Panc1 (cell line): ENCODE measurements at places on chromosomes 11 and 22.
A peak's percentile ranks its signal among the peaks of the same experiment; 100 is the strongest.

GRCh38 chr11:35237860-35238715, 99.1 kb downstream of the CD44 start:
- DNase-seq: no peak

GRCh38 chr11:65849366-65849765, 8.6 kb downstream of the CFL1 start:
- DNase-seq: no peak

GRCh38 chr11:6608011-6608410, 4.0 kb downstream of the TAF10 start:
- no peak for DNase-seq

DNA sequence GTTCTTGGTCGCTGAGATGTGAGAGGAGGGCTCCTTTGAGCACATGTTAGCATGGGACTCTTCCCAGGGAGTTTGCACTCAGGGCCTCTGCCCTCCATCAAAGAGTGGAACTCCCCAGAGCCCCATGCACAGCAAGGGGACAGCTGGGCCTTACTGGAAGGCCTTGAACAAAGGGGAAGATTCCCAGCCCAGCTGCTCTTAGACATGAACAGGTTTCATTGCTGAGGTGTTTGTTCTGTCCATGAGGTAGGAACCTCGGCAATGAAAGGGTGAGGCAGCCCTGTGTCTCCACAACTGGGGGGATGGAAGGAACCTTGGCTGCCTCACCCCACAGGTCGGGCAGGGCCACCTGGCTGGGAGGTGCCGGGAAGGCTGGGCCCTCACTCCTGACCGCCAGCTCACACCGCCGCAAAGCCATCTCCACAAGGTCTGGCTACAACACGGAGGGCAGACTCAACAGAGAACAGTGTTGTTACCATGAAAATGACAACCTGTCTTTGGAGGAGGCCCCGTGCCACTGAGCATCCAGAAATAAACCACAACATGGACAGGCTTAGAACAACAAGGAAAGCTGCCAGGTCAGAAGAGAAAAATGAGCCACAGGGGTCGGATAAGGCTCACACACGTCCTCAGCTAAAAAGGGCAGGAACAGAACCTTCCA, 3.2 kb downstream of the DERL3 start:
- no peak for DNase-seq

DNA sequence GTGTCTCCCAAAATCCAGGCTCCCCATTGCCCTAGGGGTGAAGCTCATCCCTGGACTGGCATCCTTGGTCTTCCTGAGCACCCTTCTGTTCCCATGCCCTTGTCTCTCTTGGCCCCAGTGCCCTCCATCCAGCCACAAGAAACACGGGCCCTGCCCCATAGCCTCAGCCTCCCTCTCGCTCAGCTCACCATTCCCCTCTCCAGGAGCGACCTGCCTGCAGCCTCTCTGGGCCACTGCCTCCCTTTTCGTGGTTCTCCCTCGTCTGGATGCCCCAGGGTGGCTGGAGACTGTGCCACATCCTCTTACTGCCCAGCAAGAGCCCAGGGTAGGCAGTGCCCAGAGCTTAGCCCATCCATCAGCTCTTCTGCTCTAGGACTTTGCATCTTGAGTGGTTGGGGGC, 532.1 kb downstream of the TBC1D22A start:
- no peak for DNase-seq

- DNase-seq: no peak
Measured at GRCh38 chr22:31347251-31348008, 1.3 kb upstream of the PATZ1 start.

- DNase-seq: peak; percentile 76
Measured at GRCh38 chr11:95977534-95978174, 53.7 kb upstream of the MTMR2 start.

DNA sequence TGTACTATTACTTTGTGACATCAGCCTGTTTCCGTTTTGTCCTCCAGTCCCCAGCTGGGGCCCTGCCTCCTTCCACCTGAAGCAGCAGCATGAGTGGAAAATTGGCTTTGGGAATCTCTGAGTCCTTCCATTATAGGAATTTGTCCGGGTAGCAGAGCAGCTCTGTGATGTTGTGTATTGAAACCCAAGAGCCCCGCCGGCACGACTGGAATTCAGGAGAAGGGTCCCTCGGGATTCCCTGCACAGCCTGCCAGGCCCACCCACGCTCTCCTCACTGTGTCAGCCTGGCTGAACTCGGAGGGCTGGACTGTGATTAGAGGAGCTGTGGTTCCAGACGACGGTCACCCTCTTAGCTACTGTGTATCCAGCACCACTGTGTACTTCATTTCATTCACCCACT, 18.8 kb upstream of the TSPAN18 start:
- DNase-seq: no peak

DNA sequence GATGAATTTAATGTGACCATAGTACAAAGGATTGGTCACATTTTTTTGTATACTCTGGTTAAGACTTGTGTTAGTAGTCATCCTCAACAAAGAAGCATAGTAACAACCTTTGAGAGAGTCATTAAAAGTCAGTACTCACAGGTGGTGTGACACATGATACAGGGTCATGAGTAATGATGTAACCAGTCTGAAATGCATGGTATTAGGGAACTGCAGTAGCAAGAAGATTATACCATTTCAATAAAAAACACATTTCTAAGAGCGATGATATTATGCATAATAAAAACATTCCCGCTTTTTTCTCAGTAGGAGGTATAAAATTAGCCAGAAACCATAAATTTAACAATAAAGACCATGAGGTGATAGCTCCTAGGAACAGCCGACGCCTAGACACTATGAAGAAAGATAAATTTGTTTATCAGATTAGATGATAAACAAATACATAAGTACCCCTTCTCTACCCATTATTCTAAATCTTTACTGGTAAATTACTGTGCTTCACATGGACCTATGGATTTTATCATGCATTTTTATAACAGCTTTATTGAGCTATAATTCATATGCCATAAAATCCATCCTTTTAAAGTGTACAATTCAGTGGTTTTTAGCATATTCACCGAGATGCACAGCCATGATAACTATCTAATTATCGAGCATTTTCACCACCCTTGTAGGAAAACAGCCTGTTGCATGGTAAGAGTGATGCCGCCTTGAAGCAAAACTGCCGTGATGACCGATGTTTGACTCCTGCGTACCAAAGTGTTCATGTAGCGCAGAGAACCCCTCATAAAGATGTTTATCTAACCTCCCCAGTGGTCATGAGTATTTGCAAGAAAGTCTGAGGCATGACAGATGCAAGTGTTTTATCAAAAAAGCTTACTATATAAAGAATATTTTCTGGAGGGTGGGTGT, 41.8 kb downstream of the TMPRSS5 start:
- no peak for DNase-seq

GRCh38 chr11:32575070-32575469, 8.6 kb upstream of the EIF3M start:
- no peak for DNase-seq

GRCh38 chr22:41311487-41311886, 10.2 kb downstream of the ZC3H7B start:
- no peak for DNase-seq

DNA sequence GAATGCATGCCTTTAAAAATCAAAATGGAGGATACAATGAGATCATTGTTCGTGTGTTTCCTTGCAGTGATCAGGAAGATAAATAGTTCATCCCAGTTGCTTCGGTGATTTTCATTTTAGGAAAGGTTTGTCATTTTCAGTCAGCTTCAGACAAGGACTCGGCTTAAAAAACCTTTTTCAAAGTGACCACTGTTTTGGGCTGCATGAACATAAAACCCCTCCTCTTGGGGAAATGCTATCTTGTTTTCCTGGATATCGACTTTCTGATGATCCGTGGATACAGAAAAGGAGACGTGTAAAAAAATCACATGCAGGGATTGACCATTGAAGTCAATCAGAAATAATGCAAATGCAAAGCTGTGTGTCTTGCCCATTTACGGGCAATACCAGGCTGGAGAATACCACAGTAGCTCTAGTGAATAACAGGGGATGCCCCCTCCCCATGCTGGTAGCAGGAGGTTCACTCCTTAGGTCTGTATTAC, 146.8 kb downstream of the MAML2 start:
- DNase-seq: no peak

- DNase-seq: no peak
Measured at GRCh38 chr11:8341996-8342395, 78.3 kb upstream of the LMO1 start.

- no peak for DNase-seq
Measured at GRCh38 chr11:4071914-4072313, 22.7 kb upstream of the RRM1 start.

DNA sequence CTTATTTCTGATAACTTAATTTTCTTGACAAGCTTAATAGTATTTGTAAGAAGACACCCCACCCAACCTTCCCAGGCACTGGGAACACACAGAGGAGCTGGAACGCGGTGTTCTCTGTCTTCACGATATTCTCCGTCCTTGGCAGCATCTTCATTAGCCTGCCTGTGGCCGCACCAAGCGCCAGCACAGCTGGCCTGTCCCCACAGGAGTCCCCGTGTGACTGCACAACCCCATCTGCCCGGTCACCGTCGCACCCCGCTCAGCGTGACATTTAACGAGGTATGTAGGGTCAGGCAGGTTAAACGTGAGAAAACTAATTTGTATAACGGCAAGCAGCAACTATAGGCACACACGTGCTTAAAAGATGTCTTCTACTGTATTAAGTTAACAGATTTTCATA, 293.3 kb downstream of the BRD1 start:
- no peak for DNase-seq

GRCh38 chr22:40453671-40454070, 83.3 kb downstream of the SGSM3 start:
- no peak for DNase-seq

DNA sequence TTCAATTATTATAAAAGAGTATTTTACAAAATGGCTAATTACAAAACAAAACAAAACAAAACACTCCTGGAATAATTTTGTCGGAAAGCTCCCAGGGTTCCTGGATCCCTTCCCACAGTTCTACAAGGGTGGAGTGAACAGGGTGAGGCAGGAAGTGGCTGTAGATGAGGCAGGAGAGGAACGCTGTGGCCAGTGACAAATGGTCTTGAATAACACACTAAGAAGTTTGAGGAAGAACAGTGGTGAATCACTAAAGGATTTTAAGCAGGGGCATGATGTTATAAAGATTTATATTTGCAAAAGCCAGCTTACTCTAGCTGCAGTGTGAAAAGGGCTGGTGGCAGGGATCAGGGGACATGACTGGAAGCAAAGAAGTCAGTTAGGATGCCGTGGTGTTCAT, 33.8 kb upstream of the APOA1 start:
- no peak for DNase-seq

DNA sequence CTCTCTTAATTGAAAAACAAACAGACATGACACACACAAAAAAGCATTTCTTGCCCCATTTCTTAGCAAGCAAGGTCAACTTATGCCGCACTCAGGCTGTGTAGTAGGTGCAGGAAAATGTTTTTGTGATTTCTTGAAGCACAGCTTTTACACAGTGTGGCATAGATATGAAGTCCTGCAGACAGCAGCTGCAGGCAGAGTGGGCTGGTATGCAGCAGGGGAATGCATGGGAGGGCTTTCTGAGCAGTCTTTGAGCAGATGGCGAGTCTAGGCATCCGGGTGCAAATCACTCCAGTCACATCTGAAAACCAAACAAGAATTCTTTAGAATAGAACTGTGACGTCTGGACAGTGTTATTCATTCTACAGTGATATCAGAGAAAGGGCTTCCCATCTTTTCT, 87.5 kb downstream of the BLID start:
- DNase-seq: no peak

DNA sequence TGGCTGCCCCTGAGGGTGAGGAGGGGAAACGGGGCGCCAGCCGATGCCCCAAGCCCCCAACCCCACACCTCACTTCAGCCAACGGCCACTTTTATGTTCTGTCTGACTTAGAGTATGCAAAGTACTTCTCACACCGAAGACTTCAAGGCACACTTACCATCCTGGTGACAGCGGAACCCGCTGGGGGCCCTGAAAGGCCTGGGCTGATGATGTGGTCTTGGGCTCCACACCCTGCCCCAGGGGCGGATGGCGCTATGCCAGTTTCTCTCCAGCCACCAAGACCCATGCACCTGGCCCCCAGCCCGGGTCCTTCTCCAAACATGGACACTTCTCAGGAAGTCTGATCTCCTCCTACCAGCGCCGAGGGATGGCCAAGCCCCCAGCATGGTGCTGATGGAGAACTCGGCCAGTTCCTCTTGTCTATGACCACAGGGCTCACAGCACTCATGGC, 175.4 kb downstream of the CTTN start:
- DNase-seq: no peak

GRCh38 chr11:112177589-112177988, 2.3 kb downstream of the BCO2 start:
- no peak for DNase-seq
